Suppressor macrophage treated with lipopolysaccharide for 4 hours (primary cell): ENCODE measurements at places on chromosomes 1 and 21.

GRCh38 chr1:168585191-168585590 lies 8.8 kb downstream of the XCL1 start:
- no peak for DNase-seq

DNA sequence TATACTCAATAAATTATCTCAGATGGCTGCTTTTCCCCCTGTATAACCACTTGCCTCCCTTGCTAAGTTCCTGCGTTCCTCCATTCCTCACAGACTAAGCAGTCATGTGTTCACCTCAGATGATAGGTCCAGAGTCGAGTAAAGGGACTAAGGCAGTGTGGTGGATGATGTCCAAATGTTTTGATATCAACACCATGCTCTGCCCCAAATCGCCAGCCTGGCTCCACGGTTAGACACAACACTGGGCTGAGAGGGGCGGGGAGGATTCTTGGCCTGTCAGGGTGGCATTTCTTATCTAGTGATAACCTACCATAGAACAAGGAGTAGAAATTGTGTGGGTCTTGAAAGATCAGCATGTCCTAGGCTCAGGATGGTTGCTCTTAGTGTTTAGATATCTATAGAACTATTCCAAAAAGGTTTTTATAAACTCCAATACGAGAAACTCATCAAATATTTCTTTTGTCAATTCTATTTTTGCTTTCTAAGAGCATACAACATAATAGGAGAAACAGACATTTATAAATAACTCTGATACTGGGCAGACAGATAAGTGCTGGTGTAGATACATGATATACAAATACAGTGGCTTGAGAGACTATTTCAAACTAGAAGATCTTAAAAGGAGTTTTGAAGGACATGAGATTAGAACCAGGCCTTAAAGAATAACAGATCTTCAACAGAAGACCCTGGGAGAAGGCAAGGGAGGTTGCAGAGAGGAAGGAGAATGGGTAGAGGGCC lies 21.5 kb downstream of the GJA5 start:
- DNase-seq: no peak

DNA sequence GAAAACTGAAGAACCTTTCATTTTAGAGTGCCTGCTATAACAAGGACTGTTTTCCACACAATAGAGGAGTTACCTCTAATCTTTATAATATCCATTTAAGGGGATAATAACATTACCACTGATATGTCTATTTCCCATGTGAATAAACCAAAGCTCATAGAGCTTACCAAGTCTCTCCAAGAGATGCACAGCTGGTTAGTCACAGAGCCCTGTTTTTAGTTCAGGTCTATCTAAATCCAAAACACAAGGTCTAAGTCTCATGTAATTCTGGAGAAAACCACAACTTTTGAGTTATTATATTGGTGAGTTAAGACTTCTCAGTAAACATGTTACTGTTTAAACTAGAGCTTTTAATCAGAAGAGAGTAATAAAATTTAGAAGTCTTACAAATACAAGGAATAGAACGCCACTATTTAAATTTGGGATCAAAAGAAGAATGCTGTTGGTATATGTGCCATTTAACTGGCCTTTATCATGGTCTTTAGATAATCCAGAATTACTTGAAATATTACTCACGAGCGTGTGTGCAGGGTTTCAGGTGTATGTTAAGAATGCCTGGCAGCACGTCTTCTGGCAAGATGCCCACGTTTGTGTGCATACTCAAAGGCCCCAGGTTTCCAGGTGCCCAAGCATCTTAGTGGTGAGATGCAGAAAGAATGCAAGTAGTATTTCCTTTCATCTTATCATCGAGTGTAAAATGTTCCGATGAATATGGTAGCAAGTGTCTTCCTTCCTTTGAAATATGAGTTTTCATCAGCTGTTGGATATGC lies 190.6 kb downstream of the FMN2 start:
- DNase-seq: no peak

GRCh38 chr1:19368964-19369363 lies 56.8 kb downstream of the SLC66A1 start:
- DNase-seq: no peak

- DNase-seq: no peak
These were observed 78.4 kb downstream of the SMYD3 start for GRCh38 chr1:246428542-246429308.
